Anterior cingulate cortex (tissue), 58 donors: ENCODE measurements at places on chromosomes 4 and X.

DNA sequence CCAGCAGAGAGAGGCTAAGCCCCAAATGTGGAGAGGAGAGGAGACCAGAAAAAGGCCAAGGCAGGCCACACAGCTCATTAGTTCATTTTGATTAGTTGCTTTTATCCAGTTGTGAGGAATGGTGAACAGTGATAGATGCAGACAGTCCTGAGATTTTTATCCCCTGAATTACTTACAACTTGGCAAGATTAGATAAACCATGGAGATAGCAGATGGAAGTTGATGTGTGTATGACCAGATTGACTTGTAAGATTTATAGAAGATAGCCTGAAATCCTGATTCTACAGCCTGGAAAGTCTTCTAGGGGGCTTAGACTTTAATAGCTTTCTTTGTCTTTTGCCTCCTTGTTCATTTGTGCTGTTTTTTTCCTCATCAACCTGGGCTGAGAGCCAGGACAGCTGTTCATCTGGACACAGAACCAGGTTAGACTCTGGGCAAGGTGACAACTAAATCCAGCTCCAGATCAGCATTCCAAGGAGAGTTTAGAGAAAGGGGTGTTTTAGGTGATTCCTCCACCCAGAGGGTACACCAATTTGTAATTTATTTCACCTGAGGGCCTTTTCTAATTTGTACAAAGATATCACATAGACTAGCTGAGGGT, 215.5 kb downstream of the SPATA18 start:
- no peak for DNase-seq

DNA sequence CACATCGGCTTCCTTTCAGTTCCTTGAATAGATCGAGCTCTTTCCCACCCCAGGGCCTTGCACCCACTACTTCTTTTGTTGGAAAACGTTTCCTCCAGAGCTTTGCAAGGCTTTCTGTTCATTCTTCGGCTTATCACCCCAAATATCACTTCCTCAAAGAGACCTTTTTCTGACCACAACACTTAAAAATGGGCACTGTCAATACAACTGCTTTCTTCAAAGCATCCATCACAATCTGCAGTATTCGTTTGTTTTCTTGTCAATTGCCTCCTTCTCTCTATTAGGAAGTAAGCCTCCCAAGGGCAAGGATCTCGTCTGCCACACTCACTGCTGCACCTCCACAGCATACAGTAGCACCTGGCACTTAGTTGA, 17.7 kb upstream of the CENPU start:
- no peak for DNase-seq

DNA sequence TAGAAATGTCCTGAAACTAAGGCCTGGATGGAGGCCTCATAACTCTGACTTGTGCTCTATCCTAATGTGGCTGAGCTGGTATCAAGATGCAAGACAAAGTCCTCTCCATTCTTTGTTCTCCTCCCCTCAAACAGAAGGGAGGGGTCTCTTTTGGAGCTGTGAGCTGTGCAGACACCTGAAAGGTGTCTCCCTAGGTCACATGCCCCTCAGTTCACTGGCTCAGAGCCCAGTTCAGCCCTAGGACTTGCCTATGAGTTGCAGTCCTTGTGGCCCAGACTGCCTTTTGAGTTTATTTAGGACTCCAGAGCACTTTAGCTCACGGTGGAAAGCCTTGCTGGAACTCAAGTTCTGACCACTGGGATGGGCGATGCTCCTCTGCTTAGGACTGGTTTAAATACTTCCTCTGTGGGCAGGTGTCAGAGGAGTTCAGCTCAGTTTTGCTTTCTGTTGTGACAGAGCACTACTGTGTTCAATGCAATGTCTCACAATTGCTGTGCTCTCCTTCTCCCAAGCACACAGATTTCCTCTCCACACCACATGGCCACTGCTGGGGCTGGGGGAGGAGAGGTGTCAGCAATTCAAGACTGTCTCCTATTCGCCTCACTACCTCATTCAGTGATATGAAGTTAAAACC, 84.8 kb upstream of the ZNF827 start:
- no peak for DNase-seq

GRCh38 chrX:118114971-118115370, 1.6 kb downstream of the KLHL13 start:
- no peak for DNase-seq

DNA sequence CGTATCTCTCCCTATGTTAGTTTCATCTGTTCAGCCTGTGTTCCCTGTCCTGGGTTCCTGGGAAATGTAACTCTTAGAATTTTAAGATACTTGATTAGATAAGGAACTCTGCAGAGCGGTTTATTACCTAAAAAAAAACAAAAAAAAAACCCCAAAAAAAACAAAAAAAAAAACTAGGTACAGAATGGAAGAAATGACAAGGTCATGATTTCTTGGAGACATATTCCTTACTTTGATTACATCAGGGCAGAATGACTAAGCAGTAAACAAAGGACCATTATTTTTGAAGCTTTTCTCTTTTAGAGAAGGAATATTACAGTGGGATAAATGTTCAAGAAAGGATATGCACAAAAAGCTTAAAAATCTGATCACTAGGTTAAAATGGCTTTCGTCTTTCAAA, 171.8 kb downstream of the ARAP2 start:
- no peak for DNase-seq

GRCh38 chr4:139239127-139239772, 40.8 kb downstream of the MGARP start:
- DNase-seq, result no peak

DNA sequence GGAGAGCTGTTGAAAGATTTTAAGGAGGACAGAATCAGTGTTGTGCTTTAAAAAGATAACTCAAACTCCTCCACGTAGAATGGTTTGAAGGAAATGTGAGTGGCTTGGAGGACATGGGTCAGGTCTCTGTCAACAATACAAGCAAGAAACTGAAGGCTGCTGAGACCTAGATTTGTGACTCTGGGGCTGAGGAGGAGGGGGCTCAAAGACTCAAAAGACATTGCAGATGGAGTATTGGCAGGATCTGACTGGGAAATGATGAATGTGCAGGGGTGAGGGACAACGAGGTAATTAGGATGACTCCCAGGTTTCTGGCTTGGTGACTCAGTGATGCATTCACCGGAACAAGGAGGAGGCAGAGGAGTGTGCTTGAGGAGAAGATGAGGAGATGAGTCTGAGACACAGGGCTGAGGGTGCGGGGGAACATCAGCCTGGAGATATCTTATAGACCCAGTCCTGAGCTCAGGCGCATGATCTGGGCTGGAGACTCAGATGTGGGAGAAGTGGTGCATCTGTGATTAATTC, 3.3 kb upstream of the RPS4X start:
- no peak for DNase-seq

- DNase-seq, result no peak
These were observed 54.7 kb upstream of the NUDT6 start for GRCh38 chr4:122977103-122977502.

GRCh38 chr4:73538162-73538561, 56.6 kb downstream of the AFM start:
- no peak for DNase-seq

DNA sequence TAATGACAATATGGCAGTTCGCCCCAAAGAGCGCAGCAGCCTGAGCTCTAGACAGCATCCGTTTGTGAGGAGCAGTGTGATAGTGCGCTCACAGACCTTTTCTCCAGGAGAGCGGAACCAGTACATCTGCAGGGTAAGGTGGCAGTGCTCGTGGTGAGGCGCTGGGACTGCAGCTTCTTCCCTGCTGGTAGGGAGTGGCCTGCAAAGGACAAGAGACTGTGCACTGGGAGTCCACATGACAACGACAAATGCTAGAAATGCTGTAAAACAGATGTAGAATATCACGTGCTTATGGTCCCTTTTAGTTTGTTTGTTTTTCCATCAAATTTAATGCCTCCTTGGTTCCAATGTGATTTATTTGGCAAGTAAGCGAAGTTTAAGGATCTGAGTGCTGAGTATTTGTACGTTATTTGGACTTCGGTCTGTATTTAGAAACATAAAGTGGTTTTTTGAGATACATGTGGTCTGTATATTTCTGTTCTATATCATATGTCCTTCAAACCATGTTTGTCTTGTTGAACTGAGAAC, 35.8 kb downstream of the CLDN22 start:
- no peak for DNase-seq

- DNase-seq, result no peak
These were observed 10.2 kb downstream of the CD40LG start for GRCh38 chrX:136658151-136658550.

- no peak for DNase-seq
These were observed 17.6 kb upstream of the FAT4 start for GRCh38 chr4:125297116-125297515.

DNA sequence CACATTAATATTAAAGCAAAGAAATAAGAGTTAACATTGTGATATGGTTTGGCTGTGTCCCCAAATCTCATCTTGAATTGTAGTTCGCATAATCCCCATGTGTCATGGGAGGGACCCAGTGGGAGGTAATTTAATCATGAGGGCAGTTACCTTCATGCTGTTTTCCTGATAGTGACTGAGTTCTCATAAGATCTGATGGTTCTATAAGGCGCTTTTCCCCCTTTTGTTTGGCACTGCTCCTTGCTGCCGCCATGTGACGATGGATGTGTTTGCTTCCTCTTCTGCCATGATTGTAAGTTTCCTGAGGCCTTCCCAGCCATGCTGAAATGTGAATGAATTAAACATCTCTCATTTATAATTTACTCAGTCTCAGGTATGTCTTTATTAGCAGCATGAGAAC, 153.8 kb upstream of the GALNT7 start:
- DNase-seq, result no peak

DNA sequence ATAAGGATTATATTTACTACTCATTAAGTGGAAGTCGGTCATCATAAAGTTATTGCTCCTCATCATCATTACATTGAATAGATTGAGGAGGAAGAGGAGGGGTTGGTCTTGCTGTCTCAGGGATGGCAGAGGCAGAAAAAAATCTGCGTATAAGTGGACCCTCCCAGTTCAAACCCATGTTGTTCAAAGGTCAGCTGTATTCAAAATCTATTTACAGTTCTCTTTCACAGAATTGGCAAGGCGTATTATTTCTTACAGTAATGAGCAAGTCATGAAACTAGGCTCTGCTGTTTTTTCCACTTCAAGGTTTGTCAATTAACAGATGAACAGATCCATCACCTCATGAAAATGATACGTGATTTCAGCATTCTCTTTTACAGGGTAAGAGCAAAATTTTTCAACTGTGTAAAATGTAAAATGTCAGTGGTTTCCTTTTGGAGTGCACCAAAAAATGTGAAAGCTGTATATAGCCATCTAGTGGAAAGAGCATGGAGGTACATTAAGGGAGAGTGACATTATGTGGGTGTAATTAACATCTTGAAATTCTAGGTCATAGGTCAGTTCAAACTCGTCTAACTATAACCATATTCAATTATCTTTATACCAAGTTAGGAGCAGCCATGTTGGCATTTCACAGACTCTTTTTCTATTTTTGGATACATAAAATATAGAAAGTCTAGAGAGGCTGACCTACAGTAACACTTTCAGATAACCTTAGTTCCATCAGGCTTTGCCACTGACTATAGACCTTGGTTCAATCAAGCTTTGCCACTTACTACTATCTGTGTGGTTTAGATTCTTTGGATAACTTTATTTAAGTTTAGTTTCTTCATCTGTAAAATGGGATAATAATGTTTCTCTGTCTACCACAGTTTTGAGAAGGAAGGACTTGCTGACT, 30.1 kb downstream of the NEIL3 start:
- no peak for DNase-seq

DNA sequence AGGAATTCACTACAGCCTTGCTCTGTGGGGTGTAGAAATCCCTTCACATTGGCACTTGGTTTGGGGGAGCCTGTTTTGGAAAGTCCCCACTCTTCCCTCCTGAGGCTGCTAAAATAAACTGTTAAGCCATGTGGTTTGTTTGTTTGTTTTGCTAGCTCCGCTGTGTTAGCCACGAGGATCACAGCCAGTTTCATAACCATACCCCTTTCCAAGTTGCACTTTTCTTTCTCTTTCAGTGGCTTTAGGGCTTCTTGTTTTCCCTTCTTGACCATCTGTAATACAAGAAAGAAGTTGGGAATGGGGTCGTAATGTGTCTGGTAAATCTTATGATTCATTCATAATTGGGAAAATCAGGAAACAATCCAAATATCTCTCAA, 24.8 kb upstream of the UXT start:
- DNase-seq, result no peak

GRCh38 chr4:40933272-40934053, 183.7 kb downstream of the NSUN7 start:
- peak; percentile 73 for DNase-seq

GRCh38 chr4:99404595-99405287, 30.4 kb downstream of the ADH7 start:
- DNase-seq, result no peak

DNA sequence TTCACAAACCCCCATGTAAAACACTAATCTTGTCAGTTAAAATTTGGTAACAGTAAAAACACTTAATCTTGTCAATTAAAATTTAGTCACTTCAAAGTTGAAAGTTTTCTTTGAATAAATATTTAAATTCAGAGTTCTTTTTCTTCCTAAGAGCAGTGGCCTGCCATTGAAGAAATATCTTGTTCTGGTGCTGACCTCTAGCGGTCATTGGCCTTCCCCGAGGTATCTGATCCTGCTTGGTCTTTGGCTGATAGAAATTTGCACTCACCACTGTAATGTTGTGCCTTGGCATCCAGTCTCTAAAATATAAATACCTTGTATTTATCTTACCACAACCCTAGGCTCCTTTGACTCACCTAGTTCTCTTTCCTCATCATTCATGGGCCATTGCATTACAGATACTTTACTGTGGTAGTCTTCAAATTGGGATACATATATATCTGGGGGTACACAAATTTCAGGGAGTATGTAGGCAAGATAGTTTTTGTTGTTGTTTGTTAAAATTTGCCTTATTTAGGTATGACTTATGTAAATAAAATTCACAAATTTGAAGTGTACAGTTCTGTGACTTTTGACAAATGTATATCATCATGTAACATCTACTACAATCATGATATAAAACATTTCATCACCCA, 6.7 kb upstream of the ART3 start:
- peak; percentile 43 for DNase-seq

- DNase-seq, result no peak
These were observed 3.2 kb downstream of the RPS6KA3 start for GRCh38 chrX:20263474-20263873.

DNA sequence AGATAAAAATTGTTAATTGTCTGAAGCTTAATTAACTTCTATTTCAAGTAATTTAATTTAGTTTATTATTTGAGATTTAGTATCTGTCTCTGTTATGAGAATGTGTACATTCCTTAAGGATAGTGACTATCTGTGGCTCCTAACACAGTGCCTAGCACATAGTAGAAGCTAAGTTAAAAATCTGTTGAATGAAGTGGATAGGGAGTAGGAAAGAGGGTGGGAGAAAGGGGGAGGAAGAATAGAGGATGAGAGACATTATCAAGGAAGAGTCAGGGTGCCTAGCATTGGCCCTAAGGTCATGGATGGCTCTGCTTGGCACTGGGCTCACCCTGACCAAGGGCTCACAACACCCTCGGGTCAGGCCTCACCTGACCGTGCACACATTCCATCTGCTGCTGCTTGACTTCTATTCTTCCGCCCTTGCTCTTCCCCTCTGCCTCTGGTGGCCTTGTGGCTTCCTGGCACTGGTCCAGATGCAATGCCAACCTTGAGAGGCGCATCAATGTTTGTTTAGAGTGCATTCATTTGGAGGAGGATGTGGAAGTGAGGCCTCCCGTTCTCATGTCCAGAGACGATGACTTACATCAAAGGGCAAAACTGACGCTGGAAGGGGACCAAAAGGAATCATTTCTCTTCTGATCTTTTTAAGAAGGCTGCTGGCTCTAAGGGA, 42.3 kb downstream of the TRIM2 start:
- DNase-seq, result no peak
